Urinary bladder (tissue), 4 donors: ENCODE measurements at places on chromosomes 16 and 17. TPM values are rescaled to one million over a fixed set of nuclear protein-coding genes. Genes with fewer than 3 reads are reported as not detected.

Gene MPP2
- total RNA-seq = 3.7 TPM

Gene EPOP
- 0.32 TPM for total RNA-seq

Gene OTOP3
- total RNA-seq = not detected

Gene SEPTIN12
- total RNA-seq = not detected

Gene NUFIP2
- total RNA-seq = 71.4 TPM

Gene KRT222
- 1.1 TPM for total RNA-seq

GRCh38 chr17:74882517-74883240 is 9.9 kb upstream of the FDXR start:
- no peak for DNase-seq

- DNase-seq = no peak
Measured at GRCh38 chr17:78130437-78131101, at the start of gene TMC8. TMC8 (plus strand) TSS chr17:78130771; CDS start chr17:78131589, 818 bp downstream.

GRCh38 chr17:18231164-18231563 is 5.7 kb downstream of the LLGL1 start:
- no peak for DNase-seq

GRCh38 chr17:79214940-79215604 is 140.4 kb downstream of the ENGASE start:
- DNase-seq = no peak

DNA sequence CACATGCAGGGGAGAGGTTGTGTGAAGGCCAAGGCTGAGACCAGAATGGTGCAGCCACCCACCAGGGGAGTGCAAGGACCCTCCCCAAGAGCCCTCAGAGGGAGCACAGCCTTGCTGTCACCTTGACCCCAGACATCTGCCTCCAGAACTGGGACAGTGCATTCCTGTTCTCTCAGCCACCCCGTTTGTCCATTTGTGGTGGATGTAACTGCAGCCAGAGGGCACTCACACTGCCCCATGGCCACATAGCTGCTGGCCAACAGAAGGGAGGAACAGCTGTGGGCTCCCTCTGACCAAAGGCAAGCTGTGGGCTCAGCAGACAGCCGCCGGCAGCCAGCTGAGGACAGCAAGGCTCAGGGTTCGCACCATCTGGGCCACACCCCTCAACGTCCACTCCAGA is 49.8 kb upstream of the KLHDC4 start:
- no peak for DNase-seq

GRCh38 chr17:39217734-39218369 is 7.9 kb downstream of the STAC2 start:
- DNase-seq = no peak

- DNase-seq = no peak
Measured at GRCh38 chr17:72592242-72592966, 471.6 kb downstream of the SOX9 start.

GRCh38 chr16:9322769-9323168 is 231.3 kb downstream of the HAPSTR1 start:
- no peak for DNase-seq

DNA sequence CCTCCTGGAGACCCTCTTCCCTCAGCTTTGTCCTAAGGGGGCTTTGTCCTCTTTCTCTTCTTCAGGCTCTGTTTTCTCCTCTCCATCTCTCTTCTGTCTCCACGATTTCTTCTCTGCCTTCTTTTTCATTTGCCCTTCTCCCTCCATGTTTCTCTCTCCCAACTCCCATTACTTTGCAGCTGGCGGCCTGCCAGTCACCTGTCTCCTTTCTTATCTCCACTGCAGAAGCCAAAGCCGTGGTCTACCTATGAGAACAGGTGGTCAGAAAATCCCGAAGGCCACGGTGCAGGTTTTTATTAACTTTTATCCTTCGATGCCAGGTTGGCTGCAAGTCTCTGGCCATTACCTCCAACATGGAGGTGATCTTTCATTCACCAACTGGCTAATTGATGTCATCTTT is 45.1 kb downstream of the FZD2 start:
- DNase-seq = no peak

GRCh38 chr17:18267927-18268711 is 7.7 kb downstream of the MIEF2 start:
- no peak for DNase-seq

DNA sequence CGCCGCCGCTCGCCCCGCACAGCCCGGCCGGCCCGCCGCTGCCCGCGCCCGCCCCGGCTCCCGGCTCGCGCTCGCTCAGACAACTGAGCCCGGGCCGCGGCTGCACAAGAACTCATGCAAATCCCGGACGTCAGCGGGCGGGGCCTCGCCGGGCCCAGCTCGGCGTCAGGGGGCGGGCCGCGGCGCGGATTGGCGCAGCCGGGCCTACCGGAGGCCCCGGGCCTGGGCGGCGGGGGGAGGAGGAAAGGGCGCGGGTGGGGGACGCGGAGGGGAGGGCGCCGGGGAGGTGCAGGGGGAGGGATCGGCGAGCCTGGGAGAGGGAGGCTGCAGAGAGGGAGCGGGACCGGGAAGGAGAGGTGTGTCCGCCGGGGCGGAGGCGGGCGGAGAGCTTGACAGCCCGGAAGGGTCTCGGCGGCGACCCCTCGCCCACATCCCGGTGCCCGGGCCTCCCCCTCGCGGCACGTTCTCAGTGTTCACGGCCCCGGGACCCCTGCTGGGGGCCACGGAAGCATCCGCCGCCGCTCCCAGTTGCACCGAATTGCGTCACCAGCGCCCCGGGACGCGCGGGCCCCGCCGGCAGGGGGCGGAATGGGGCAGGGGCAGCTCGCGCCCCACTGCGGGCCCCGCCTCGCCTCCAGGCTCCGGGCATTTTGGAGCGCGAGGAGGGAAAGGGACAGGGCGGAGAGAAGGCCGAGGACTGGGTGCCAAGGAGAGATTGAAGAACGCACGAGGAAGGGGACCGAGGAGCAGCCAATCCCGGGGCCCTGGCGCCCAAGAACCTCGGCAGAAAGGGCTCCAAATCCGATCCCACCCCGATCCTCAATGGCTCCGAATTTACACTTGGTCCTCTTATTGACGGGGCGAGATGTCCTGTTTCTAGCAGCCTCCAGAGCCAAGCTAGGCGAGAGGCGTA is at the start of gene CBX4:
Gene CBX4 (minus strand): TSS at position 85 of the 913 bp plus-strand sequence. CDS start 189 bp downstream, outside the sequence.
- DNase-seq = no peak

GRCh38 chr16:69402439-69402838 is 16.6 kb upstream of the TERF2 start:
- no peak for DNase-seq
